ENCODE measurements at places on chromosomes 3 and 15.

DNA sequence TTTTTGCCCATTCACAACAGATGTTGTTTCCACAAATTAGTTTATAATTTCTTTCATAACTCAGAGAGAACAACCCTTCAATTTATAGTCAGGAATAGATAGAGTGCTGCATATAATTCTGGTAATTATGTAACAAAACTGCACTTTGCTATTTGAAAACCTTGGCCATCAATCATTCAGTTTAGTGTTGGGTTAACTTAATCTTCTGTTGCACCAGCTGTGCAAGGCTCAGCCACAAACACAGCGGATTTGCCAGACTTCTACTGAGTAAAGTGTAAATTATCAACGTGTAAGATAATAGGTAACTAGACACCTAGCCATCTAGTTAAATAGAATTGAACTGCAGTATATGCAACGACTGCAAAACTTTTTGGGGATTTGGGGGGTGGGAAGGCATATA lies 1064.3 kb upstream of the EPHA6 start:
- DNase-seq = no peak

DNA sequence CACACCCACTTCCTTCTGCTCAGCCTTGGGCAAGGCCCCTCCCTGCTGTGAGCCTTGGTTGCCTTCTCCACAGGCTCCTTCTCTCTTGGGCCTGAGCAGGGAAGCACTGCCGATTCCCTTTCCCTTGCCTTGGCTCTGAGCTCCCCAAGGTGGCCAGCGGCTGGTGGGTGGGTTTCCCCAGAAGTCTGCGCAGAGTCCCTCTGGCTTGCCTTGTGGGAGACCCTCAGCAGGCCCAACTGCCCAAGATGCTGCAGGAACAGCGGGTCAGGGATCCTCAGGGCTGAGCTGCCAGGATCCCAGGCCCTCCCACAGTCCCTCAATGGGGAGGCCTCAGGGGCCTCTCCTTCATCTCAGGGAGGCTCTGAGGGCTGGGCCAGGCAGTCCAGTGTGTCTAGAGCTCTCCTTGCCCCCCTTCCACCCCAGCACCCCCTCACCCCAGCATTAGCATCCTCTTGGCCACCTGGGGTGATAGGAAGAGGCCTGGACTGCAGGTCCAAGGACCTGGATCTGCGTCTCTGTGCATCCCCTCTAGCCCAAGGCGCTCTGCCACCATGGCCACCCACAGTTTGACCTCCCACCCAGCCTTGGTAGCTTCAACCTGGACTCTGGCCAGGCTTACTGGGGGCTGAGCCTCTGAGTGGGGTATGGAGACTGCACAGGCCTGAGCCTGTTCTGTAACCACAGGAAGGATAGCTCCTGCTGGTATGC lies 68.6 kb downstream of the EXOG start:
- DNase-seq = no peak

GRCh38 chr3:114435386-114436115 lies 141.7 kb downstream of the TIGIT start:
- DNase-seq = no peak

DNA sequence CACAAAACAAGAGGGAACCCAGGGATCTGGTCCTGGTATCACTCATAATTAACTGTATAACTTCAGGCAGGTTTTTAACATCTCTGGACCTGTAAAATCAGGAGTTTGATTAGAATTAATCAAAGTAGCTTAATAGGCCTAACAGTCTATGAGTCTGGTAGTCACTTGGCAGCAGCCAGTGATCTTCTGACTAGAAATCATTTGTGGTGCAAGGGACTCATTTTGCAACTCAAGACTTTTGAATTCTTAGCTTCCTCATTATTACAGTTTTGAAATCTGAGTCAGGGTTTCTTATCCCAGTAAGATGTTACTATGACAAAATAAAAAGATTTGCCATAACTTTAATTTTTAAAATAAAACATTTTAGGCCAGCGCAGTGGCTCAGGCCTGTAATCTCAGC lies 70.8 kb downstream of the TMCC1 start:
- no peak for DNase-seq
